ENCODE measurements at places on chromosomes 5 and 9. TPM values are rescaled to one million over a fixed set of nuclear protein-coding genes. Genes with fewer than 3 reads are reported as not detected.

DNA sequence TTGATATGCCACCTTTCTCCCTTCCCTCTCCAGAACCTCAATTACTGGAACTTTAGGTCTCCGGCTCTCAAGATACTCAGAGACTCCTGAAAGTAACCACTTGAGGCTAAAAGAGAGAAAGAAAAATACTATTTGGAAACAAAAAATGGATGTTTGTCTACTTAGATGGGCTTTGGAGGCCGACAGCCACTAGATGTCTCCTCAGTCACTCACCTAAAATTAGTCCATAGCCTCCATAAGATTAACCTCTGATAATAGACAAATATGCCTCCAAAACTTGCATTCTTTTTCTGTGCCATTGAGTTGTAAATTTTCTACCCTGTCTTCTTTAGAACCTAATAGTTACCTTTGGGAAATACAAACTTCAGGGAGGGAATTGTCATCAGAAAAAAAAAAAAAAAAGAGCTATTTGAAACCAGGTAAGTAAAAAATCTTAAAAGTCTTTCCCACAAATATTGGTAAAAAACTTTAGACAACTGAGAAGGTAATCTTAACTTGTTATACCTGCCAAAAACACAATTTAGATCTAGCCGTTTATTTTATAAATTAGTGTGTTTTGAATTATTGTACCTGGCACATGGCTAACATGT is 11.2 kb upstream of the PCDH1 start:
- DNase-seq, result no peak

The WNT8A gene
- not detected for total RNA-seq

- DNase-seq, result no peak
These were observed 14.4 kb downstream of the FAM219A start for GRCh38 chr9:34443976-34444375.

The OSMR gene
- total RNA-seq, result 82.4 TPM

- DNase-seq, result peak; percentile 63
These were observed 48.9 kb downstream of the BOD1 start for GRCh38 chr5:173567548-173567947.

- DNase-seq, result no peak
These were observed 25.1 kb downstream of the SLC44A1 start for GRCh38 chr9:105269593-105269992.

DNA sequence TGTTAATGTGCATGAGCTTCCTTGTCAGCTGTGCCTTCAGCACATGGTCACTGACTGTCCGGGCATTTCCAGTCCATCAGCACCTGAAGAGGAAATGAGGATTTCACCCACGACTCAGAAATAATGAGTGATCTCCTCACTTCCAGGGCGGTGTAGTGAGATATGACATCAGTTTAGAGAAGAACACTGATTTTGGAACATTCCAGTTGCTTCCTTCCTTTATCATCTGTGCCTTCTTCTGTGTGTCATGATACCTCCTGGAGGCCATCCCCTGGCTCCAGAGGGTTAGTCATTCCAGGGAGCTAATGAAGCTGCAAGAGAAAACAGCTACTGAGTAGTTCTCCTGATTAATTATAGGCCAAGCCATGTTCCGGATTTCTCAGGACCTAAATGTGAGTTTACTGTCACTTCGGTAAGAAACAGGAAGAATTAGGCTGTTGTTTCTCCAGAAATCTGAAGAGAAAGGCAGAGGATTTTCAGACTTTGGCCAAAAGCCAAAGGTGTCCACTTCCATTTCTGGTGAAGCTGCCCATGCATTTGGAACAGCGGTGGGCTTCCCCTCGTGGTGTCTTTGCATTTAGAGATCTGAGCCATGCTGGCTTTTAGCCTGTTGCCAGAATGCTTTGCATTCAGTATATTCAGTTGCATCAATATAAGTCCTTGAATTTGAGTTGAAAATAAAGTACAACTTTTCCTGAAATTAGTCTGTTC is 161.3 kb upstream of the OTULINL start:
- DNase-seq, result no peak

- DNase-seq, result no peak
These were observed 16.5 kb downstream of the TPPP start for GRCh38 chr5:676699-677076.

- no peak for DNase-seq
These were observed 50.5 kb upstream of the TNFSF15 start for GRCh38 chr9:114856215-114856941.

The CDC20B gene
- 0.08 TPM for total RNA-seq

DNA sequence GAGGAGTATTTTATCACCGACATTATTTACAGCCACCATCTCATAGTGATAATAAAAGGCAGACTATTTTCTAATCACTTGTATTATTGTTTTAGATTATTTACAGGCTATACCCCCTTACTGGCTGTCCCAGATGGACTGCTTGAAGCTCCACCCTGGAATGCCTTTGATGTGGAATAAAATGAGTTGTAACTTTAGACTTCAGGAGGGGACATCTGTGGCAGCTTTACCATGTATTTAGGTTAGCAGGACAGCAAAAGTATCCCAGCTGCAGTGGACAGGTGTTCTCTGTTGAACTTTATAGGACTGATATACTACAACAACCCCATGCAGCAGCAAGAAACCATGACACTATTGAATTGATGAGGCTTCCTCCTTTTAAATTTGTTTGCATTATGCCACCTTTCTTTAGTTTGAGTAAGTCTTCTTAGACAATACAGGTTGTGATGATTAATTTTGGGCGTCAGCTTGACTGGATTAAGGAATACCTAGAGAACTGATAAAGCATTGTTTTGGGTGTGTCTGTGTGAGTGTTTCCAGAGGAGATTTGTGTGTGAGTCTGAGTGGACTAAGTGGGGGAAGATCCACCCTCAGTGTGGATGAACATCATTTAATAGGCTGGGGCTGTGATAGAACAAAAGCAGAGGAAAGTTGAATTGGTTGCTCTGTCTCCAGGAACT is 29.2 kb upstream of the C9orf57 start:
- no peak for DNase-seq

DNA sequence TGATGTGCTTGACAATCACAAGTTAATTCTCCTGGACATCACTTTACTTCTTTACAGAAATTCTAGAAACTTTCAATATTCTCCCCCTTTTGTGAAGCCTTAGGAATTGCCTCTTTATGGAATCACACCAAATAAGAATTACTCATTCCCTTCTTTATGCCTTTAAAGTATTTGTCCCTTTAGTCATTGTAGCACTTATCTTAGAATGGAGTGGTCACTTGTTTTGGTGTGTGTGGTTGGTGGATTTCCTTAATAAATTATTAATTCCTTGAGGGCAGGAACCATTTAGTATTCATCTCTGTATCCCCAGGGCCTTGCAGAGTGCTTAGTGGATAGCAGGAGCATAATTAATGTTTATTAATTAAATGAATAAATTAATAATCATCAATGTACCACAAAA is 307.0 kb downstream of the ARRDC3 start:
- DNase-seq, result no peak

GRCh38 chr9:123654994-123655637 is 274.8 kb downstream of the DENND1A start:
- no peak for DNase-seq

The SLC25A2 gene
- total RNA-seq, result 0.28 TPM

DNA sequence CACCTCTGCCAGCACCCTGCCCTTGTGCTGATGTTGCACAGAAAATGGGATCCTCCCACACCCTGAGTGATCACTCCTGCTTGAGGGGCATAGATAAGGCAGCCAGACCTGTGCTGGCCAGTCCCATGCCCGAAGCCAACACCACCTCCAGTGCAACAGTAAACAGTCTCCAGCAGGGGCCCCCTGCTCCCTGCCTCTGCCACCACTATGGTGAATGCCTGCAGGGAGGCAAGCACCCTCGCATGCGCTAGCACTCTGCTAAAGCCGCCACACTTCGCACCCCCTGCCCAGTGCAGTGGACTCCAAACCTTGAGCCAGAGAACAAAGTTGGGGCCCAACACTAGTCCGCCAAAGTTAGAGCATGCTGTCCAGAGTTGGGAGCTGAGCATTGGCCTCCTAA is 118.7 kb downstream of the PJA2 start:
- no peak for DNase-seq
